Dorsolateral prefrontal cortex (tissue), 122 donors: ENCODE measurements at places on chromosomes 11 and 22.

GRCh38 chr11:122441666-122442035, 213.9 kb upstream of the UBASH3B start:
- DNase-seq: no peak

DNA sequence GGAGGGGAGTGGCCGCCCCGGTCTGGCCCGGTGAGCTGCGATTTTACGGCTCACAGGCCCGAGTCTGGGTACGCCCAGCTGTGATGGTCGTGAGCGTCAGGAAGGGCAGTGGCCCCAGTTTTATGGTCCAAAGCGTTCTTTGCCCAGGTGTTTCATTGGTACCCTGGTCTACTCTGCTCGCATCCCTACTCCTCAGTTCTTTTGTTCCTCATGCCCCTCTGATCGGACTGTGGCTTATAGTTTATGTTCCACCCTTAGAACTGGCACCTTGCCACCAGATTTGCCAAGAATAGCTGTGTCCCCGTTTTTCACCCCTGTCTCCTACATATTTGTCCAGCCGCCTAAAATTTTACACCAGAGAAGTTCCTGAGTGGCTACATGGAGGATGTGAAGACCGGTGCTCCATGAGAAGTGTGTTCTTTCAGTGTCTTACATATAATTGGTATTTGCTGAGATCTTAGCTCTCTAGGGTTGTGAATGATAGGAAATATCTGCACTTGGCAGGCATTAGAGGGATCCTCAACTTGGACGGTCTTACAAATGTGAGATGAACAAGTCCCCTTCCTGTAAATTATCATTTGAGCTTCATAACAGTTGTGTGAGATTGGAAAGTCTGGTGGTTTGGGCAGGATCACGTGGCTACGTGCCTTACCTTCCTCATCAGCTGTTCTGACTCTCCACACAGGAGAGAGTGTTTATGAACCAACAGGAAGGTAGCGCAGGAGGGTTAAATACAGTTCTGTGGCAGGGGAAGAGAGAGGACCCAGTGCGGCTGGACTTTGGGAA, 1.1 kb downstream of the PANX1 start:
- no peak for DNase-seq

DNA sequence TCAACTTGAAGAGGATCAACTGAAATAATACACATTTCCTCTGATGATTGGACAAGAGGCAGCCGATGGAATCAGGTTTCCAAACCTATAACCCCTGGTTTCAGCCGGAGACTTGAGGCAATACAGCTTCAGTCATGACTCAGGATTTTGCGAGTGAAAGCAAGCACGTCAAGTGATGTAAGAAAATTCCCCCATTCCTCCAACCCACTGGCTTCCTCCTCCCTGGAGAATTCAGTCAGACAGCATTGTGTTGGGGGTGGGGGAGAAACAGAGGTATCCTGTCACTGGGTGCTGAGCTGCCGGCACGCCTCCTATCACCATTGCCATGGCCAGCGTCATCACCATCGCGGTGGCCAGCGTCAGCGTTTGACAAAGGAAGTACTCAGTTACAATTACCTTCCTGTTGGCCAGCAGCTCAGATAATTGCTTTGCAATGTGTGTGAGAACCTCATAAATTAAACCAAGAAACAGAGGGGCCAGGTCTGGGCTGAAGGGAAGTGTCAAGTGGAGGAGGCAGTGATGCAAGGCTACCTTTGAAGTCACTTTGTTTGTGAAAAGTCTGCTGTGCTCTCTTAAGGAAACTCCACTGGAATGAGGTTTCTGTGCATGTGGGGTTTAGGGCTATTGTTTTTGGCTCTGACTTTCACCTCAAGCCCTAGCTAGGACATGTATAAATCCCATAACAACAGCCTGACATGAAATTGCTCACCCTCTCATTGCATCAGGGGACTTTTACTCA, 50.2 kb downstream of the LIF start:
- DNase-seq: no peak

GRCh38 chr11:73009972-73010371, 132.1 kb downstream of the FCHSD2 start:
- DNase-seq: no peak

GRCh38 chr11:18264035-18264434, 2.0 kb upstream of the SAA1 start:
- DNase-seq: no peak

DNA sequence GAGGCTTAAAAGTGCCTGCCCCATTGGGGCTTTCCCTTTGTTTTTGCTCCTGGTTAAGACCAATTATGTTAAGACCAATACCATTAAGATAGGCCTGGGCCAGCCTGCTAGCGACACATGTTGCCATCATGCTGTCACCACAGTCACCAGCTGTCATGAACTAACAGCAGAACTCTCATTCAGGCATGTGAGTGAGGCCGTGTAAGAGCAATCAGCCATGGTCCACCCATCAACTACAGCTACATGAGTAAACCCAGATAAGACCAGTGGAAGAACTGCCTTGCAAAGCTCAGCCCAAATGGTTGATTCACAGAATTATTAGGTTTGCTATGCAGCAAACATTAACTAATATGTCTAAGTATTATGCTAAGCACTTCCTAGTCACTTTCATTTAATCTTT, 19.9 kb downstream of the GLYAT start:
- DNase-seq: no peak

GRCh38 chr11:86587264-86588193, 84.9 kb downstream of the ME3 start:
- DNase-seq: no peak

DNA sequence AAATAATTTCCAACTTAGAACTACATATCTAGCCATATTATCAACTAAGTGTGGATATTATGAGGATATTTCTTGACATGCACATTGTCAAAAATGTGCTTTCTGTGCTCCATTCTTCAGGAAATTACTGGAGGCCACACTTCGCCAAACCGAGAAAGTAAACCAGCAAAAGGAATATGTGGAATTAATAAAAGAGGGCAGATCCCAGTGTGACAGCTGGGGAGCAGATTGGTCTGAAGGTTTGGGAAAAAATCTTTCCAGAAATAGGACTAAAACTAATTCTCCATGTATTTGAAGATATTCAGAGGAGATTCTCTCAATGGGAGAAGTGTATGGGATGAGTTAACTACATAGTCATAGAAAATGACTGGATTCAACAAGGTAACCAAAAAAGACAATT, 546.9 kb upstream of the API5 start:
- no peak for DNase-seq

DNA sequence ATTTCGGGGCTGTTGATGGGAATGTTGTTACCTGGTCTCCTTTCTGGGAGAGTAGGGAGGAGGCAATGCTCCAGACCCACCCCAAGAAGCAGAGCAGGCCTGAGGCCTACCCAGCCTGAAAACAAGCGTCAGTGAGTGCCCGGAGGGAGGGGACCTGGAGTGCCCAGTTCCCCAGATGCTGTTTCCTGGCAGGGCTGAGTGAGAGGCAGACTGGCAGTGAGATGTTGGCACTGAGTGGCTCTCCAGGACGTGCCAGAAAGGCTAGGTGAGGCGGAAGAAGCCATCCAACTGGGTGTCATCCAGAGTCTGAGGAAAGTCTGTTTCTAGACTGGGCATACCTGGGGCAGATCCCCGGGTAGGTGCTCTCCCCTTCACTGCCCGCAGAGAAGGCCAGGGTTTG, 1.3 kb downstream of the POU2F3 start:
- no peak for DNase-seq

DNA sequence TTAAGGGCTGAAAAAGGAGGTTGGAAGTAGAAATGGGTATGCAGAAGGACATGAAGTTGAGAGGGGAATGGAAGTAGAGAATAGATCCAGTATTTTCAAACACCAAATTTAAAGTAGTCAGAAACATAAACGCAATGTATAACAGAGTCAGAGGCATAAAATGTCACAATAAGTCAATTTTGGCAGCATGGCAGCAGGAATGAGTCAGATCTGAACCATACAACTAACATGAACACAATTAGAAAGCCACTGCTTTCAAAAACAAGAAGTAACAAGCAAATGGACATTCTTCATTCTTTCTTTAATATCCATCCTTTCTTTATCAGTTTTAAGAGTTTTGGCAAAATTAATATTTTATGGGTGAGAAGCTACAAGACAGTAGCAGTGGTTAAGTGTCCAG, 2.5 kb downstream of the CHORDC1 start:
- DNase-seq: no peak

- DNase-seq: peak; percentile 57
Observed at GRCh38 chr11:127074151-127074761, 73.7 kb upstream of the KIRREL3 start.

GRCh38 chr22:41524251-41524661, 20.0 kb downstream of the POLR3H start:
- peak; percentile 57 for DNase-seq

GRCh38 chr11:63573881-63574855, 11.0 kb upstream of the PLAAT2 start:
- DNase-seq: no peak

GRCh38 chr11:116736763-116737162, 36.0 kb downstream of the BUD13 start:
- DNase-seq: no peak

DNA sequence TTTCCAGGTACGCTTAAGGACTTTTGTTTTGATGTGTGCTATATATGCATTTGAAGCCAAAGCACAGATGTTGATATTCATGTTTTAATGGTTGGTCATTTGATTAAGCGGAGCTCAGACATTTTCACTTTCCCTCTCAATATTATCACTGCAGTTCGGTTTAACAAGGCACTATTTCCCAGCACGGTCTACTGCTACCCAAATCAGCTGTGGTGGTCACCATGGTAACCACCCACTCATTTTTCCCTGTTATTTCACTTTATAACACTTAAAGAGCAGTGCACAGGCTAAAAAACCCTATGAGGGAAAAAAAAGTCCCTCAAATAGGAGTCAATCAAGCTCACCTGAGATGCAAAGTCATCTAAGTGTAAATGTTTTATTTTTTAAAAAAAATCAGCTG, 439.6 kb upstream of the CCDC90B start:
- DNase-seq: no peak

DNA sequence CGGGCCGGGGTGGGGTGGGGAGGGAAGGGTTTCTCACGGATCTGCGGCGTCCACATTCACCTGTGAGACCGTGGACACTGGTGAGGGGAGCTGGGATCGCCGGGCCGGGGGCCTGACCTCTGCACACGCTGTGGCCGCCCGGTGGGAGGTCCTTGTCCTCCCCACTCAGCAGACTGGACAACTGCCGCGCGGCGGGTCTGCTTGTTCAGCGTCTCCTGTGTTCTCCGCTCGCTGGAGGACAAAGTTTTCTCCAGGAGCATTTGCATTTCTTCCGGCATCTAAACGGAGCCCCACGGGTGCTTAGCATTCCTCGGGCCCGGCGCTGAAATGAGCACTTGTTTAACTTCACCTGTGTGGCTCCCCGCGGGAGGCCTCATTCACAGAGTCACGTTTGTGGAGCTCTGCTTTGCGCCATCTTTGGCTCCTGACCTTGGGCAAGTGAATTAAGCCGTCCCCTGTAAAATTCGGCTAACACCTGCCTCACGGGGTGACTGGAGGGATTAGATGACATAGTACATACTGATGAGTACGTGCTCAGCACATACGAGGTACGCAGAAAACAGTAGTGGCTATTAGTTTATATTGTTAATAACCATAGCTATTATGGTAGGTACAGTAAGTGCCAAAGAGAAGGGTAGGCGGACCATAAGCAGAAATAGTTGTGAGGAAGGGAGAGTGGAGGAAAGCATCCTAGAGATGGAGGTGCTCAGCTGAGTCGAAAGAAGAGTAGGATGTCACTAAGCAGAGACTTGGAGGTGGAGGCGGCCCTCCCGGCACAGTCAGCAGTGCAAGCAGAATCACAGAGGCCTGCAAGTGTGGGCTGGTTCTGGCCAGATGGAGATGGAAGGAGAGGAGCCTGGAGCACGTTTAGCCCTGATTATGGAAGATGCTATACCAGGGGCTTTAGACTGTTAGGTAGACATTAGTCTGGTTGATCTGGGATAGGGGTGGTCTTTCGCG, 885 bp downstream of the TRMU start:
- DNase-seq: peak; percentile 67

DNA sequence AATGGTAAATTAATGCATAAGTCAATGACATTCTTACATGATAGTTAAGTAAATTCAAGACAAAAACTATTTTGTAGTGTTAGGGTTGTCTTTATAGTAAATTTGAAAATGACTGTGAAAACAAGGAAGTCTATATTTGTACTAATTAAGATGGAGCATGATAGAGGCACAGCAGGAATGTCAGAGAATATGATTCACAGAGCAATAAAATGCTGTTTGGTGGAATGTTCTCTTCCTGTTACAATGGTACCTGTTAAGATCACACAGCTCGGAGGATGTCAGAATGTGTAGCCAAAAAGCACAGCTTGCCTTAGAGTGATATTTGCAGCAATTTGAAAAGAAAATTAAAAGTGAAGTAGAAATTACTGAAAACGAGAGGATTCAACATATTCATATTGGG, 2339.7 kb upstream of the RAG2 start:
- DNase-seq: no peak

DNA sequence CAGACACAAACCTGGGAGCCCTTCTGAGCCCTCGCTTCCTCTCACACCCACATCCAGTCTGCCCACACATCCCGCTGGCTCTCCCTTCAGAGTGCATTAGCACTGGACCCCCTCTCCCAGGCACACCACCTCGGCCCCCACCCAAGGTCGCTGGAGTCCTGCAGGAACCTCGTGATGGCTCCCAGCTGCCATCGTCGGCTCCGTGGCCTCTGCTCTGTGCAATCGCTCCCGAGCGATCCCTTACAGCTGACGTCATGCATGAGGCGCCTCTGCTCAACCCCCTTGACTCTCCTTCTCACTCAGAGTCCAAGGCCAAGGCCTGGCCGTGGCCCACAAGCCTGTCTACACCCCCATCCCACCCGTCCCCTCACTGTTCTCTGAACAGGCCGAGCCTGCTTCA, 183.9 kb downstream of the EFCAB6 start:
- no peak for DNase-seq
